ENCODE measurements at places on chromosomes 4 and X.

- no peak for DNase-seq
Observed at GRCh38 chr4:106303548-106304281, 12.3 kb downstream of the TBCK start.

DNA sequence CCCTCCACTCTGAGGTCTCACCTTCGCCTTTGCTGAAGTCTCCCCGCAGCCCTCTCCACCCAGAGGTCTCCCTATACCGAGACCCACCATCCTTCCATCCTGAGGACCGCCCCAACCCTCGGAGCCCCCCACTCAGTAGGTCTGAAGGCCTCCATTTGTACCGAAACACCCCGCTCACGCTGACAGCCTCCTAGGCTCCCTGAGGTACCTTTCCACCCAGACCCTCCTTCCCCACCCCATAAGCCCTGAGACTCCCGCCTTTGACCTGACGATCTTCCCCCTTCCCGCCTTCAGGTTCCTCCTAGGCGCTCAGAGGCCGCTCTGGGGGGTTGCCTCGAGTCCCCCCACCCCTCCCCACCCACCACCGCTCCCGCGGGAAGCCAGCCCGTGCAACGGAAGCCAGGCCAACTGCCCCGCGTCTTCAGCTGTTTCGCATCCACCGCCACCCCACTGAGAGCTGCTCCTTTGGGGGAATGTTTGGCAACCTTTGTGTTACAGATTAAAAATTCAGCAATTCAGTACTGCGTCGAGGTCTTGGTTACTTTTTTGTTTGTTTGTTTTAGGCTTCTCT is 5.0 kb downstream of the SOD3 start:
- no peak for DNase-seq

DNA sequence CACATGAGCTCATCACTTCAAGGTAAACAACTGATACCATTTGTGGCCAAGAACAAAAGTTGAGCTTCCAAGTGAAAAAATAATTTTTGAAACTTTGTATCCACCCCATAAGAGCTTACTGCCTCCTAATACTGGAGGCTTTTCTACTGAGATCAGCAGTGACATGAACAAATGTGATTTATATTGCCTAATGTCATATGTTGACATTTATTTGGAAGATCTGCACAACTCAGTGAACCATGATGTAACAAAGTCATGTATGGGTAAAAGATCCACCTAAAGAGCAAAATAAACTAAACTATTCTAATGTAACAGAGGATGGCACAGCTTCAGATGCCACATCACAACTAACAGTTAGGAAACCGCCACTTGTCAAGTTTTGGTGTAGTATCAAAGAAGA is 65.8 kb downstream of the AFAP1 start:
- no peak for DNase-seq

DNA sequence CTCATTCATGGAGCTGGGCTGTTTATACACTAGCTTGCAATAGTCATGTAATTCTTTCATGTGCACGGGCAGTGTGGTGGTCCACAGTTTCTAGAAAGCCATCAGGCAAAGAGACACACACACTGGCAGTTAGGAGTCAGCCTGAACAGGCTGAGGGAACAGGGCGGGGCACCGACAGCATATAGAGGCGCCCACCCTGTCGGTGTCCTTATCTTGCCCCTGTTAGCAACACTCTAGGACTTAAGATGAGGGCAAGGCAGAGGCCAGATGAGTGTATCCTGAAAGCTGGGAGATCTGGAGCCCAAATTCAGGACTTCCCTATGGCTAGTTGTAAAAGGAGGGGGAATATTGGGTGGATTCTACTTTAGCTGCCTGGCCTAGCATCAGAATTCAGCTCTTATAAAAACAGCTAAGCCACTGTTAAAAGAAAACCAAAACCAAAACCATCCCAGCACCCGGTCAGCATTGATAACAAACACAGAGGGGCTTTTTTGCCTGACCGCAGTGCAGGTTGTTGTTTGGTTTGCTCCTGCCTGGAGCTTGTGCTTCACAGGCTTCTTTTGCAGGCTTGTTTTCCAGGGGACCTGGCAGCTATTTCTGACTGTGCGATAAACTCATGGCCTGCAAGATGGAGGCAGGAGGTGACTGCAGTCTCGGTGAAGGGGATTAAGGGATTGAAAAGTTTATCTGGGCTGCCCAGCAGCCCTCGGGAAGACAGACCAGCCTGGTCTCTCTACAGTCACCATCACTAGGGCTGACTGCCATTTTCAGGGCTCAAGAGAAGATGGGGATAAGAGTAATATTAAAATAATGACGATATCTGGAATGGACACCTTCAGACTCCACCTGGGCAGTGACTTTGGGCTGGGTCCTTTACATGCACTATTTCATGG is 638.9 kb downstream of the MID1IP1 start:
- DNase-seq = no peak

DNA sequence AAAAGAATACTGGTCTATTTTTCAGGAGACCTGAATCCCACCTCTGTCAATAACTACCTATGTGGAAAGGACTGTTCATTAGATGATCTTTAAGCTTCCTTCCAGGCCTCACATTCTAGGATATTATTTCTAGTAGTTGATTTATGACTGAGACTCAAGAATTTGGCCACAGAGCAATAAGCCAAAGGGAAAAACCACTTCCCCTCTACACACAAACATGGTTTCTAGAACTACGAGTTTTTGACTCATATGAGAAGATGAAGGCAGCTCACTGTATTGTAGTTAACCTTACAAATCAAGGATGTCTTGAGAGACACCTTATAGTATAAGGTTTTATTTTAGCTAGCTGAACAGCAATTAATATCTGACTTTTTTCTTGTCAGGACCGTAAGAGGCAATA is 36.9 kb upstream of the GDPD2 start:
- DNase-seq = no peak

GRCh38 chrX:153884590-153884989 is 1.4 kb downstream of the L1CAM start:
- DNase-seq = no peak
